ENCODE measurements at places on chromosomes 11 and 22.
A peak's percentile ranks its signal among the peaks of the same experiment; 100 is the strongest.

DNA sequence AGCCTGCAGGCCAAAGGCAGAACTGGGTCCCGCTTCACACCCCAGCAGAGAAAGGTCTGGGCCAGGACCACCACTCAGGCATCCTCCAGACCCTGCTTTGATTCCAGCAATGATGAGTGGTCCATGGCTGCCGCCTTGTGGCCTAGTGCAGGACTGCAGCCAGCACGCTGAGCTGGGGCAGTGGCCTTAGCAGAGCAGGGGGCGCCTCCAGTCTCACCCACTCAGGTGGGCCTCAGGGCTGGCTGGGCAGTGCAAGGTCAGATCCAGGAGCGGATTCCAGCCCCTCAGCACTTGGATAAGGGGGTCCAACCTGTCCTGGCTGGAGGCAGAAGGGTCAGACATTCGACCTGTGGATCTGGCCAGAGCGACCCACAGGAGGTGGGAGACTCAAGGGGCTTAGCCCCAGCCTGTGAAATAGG, 9.6 kb upstream of the PDE2A start:
- peak; percentile 65 for DNase-seq

DNA sequence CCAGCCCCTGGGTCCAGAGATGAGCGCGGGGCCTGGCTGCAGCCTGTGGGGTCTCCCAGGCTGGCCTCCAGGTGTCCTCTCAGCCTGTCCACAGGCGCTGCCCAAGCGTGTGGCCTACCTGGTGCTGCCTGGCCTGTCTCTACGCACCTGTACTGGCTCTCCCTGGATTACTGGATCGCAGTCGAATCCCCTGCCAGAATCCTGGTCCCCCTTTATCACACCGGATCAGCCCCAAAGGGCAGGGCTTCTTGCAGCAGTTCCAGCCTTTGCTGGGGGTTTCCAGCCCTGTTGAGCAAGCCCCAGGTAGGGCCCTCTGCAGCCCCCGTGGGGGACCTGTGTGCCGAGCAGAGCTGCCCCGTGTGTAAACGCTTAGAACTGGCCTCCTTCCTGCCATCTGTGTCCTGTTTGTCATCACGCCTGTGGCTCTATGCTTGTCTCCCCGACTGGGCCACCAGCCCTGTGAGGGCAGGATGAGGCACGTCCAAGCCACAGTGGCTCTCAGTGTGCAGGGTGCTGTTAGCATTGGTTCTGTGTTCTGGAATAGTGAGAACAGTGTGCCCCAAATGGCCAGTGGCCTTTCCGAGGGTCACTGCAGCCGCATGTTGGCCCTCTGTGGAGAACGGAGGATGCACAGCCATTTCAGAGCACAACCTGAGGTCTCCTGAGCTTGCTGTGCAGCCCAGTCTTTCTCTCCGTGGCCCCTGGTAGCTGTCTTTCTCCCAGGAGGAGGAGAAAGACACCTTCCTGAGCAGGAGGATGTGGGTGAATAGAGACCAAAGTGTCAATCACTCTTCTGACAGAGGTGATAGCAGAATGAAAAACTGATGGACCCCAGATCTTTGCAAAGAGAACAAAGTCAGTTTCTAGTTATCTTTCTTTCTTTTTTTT, 13.9 kb upstream of the TXNRD2 start:
- DNase-seq: no peak

DNA sequence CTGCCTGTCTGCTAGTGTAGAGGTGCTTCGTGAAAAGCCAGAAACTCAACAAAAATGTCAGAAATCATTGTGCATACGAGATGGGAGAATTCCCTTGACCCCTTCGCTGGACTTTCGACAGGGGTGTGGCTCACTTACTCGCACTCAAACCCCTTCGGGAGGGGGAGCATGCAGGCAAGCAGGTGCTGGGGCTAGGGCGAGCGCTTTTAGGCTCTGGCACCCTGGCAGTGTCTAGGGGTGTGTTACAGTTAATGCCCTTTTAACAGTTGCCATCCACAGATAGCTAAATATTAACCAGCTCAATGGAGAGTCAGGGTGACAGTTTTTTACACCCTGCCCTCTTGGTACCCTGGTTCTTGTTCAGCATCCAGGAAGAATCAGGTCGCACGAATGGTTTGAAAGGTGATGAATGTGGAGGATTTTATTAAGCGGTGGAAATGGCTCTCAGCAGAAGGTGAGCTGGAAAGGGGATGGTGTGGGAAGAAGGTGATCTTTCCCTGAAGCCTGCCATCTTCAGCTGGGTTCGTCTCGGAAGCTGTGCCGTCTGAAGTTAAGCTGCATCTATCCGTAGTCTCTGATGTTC, 59.6 kb upstream of the SHANK2 start:
- no peak for DNase-seq

- DNase-seq: no peak
Measured at GRCh38 chr11:12674571-12674935, 332 bp downstream of the TEAD1 start.

GRCh38 chr11:62879235-62879978, 1.3 kb upstream of the SLC3A2 start:
- no peak for DNase-seq

GRCh38 chr11:84549217-84549616, 1077.9 kb downstream of the DLG2 start:
- no peak for DNase-seq

DNA sequence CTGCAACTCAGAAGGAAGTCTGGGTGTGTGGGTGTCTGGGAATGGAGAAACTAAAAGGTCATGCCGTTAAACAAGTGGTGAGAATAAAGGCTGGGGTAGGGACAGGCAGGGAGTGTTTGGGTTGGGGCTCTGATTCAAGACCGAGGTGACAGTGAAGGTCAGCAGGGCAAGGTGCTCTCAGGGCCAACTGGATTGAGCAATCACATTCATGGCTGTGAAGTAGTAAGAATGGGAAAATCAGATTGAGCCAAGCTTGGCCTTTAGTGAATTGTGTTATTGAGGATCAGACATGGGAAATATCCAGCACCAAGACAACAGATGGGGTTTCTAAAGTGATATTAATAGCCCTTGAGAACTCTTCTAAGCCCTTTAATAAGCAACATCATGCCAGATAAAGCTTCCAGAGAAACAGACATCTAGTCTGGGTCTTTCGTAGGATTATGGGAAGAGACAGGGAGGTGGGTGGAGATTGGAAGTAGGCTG, 24.3 kb downstream of the SCN3B start:
- DNase-seq: no peak

DNA sequence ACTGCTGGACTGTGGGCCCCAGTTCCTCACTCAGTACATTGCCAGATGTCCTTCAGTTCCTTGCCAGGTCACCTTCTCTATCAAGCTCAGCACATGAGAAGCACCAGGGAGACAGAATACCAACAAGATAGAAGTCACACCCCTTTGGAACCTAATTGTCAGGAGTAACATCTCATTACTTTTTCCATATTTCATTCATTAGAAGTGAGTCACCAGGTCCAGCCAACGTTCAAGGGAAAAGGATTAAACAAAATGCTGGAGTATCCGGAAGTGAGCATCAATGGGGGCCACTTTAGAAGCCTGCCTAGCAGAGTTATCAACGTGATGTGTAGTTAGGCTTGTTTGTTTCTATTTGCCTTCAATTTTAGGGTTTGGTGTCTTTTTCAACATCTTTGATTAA, 569.3 kb downstream of the MIAT start:
- no peak for DNase-seq

GRCh38 chr11:134971381-134971780, 559.3 kb upstream of the B3GAT1 start:
- no peak for DNase-seq

GRCh38 chr22:35558031-35558430, 17.4 kb downstream of the RASD2 start:
- DNase-seq: no peak

DNA sequence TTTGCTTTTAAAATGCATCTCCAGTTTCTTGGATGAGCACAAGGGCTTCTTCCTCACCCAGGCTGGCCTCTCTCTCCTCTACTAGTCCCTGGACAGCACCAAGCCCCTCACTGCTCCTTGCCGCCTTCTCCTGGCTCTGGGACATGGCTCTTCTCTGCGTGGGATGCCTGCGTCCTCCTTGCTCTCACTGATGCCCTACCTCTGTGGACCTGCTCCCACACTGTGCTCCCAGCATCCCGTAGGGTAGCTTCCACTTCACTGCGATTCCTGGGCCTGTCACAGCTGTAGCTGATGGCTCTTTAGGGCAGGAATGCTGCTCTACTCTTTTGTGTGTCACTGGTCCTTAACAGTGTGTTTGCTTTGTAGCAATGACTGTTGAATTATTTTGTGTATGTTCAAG, 136.3 kb downstream of the SNX19 start:
- no peak for DNase-seq

DNA sequence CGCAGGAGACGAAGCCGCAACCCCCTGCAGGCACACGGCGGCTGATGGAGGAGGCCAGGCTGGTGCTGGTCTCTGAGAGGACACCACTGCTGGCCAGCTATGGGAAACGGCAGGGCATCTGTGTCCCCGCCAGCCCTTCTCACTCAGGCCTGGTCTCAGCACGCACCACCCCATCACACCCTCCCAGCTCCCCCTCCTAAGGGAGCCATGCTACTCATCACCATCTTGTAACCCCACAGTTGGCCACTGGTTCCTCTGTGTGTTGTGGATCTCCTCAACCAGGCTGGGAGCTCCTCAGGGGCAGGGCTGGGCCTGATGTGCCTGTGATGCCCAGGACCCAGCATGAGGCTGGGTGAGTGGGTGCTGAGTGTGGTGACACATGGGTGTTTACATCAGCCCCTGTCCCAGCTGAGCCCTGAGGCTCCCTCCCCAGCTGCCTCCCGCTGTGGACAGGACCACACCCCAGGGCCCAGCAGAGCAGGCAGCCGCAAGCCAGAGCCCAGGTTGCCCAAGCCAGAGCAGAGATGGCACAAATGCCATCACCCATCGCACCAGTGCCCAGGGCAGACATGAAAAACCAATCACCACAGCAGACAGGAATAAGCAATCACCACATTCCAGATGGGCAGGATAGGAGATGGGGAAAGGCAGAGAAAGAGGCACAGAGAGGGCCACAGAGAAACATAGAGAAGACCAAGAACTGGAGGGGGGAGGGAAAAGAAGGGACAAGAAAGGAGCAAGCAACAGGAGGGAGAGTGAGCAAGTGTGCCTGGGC, 8.2 kb downstream of the ARVCF start:
- no peak for DNase-seq

DNA sequence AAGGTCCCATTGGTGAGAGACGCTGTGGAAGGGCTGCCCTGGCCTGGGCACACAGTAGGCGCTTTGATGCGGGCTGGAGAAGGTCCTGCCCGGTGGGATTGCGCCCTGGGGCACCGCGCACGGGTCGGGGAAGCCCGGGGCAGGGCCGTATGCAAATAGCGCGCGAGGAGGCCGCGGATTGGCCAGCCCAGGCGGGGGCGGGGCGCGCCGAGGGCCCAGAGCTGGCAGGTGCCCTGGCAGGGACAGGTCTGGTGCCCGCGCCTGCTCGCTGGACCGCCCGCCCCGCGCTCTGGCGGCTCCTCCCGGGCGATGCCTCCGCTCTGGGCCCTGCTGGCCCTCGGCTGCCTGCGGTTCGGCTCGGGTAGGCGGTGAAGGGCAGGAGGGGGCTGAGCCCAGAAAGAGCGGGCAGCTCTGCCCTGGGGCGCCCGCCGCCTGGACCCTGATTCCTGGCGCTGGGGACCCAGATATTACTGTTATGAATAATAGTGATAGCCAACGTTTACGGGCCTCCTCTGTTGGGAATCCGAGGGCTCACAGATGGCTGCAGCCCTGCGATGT, at the start of gene UPK3A:
TSS of gene UPK3A (plus strand) at position 245 of the 558 bp plus-strand sequence. CDS start at position 310, 65 bp downstream.
- DNase-seq: peak; percentile 48

GRCh38 chr22:25900880-25901279, 158.9 kb downstream of the MYO18B start:
- no peak for DNase-seq

DNA sequence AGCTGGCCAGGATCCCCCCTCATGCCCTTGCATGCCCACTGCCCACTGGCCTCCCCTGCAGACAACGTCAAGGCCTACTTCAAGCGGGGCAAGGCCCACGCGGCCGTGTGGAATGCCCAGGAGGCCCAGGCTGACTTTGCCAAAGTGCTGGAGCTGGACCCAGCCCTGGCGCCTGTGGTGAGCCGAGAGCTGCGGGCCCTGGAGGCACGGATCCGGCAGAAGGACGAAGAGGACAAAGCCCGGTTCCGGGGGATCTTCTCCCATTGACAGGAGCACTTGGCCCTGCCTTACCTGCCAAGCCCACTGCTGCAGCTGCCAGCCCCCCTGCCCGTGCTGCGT, 7.9 kb downstream of the AIP start:
- DNase-seq: no peak

DNA sequence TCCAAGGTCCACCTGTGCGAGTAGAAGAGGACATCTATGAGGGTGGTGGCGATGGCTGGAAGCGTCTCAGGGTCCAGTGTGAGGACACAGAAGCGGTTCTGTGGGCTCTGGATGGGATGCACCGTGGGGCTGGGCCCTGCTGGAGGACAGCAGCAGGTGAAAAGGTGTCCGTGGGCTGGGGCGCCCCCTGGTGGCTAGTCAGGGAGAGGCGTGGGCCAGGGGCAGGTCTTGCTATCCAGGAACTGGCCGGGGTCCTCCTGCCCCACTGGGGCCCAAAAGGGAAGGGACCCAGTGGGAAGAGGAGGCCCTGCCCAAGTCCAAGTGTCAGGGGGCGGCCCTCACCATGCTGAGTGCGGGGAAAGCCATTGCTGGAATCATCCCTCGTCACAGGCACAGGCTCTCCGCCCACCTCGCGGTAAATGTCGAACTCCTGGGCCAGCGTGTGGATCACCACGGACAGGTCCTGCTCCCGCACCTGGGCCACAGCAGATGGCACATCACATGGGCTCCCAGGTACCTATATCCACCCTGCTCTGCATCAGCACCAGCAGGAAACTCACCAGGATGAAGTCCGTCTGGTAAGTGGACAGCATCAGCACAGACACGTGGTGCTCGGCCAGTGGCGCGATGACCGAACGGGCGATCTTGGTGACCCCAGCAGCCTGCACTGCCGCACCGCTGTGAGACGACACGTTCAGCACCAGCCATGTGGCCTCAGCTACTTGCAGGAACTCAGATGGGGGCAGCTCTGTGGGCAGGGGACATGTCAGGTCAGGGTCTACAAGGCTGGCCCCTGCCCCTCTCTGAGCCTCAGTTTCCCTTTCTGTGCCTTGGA, 2.3 kb downstream of the CASTOR1 start:
- peak; percentile 86 for DNase-seq

DNA sequence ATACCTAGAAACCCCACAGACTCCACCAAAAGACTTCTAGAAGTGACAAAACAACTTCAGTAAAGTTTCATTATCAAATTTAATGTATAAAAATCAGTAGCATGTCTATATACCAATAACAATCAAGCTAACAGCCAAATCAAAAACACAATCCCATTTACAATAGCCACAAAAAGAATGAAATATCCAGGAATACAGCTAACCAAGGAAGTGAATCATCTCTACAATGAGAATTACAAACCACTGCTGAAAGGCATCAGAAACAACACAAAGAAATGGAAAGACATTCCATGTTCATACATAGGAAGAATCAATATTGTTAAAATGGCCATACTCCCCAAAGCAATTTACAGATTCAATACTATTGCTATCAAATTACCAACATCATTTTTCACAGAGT, 46.0 kb downstream of the PRCP start:
- no peak for DNase-seq

- no peak for DNase-seq
Measured at GRCh38 chr22:41695211-41695610, 4.1 kb upstream of the MEI1 start.

- no peak for DNase-seq
Measured at GRCh38 chr11:99376463-99376862, 355.7 kb downstream of the CNTN5 start.

- no peak for DNase-seq
Measured at GRCh38 chr11:118846181-118846935, 37.3 kb upstream of the CXCR5 start.
